PC-3 (cell line): ENCODE measurements at places on chromosomes 2 and 18.

DNA sequence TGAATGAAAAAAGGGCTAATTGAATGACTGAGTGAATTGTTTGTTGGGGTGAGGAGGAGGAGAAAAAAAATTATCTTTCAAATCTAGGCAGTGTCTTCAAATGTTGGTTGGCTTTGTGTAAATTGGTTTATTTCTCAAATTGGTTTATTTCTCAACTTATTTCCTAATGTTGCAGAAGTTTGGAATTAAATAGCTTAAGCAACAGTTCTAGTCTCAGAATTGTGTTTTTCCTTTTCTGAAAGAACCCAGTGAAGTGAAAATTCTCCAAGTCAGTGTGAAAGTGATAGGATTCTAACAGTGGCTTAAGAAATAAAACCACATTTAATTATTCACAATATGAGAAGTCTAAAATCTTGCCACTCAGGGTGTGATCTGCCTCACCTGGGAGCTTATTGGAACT, 54.6 kb upstream of the LYPD6B start:
- DNase-seq = no peak

GRCh38 chr2:109194620-109194937, 65.6 kb downstream of the SH3RF3 start:
- DNase-seq = no peak

DNA sequence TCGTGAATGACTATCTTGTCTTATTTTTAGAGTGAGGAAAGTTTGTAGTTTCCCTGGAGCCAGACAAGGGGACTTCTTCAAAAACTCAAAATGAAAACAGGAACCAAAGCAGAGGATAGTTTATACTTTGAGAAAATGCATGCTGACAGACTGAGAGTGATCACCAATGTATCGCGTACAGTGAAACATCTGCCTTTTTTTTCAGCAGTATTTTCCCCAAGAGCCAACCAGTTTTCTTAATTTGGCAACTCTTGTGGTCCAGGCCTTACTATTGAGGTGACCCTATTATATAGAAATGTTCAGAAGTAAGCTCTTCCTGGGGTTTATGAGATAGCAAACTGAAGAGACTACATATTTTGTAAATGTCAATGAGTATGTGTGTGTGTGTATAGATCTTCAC, 153.7 kb upstream of the VRK2 start:
- DNase-seq = no peak

DNA sequence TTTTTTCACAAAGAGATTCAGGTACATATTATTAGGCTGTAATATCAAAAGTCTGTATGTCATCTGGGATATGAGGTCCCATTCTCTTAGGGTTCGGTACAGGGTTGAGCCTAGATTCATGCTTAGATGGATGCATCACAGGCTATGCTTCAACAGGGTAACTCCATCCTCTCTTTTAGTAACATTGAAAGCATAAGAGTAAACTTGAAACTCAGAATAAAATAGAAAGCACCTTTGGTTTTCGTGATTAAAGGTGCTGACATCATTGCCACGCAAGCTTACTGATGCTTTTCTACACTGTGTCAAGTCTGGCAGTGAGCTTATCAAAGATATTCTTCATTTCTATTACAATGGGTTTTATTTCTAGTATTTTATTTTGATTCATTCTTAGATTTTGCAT, 419.1 kb upstream of the DSEL start:
- no peak for DNase-seq

GRCh38 chr2:11031876-11032275, 120.1 kb downstream of the KCNF1 start:
- no peak for DNase-seq

- DNase-seq = no peak
Measured at GRCh38 chr2:231177156-231178025, 21.0 kb upstream of the ARMC9 start.

DNA sequence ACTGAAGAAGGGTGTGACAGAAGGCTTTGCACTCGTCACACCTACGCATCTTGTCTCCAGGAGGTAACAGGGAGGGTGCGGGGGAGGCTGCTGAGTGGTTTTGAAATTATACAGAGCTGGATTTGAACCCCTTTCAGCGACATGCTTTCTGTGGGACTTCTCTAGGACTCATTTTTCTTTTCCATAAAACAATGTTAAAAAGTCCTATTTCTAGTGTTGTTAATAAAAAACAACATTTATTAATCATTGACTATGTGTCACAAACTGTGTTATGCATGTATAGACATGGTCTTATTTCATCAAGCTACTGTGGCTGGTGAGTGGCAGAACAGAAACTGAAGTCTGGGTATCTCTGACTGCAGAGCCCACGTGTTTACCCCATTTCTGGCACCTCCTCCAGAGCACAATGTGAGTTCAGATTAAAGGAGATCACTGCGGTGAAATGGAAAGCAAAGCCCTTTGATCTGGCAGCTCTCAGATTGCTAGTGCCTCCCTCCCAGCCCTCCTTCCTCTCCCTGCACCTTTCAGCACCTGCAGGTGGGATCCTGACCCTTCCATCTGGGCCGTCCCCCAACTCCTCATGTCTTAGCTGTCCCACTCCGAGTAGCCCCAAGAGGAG, 315.5 kb upstream of the MYT1L start:
- DNase-seq = no peak

GRCh38 chr18:39675906-39676305, 2110.3 kb upstream of the CELF4 start:
- DNase-seq = no peak

- DNase-seq = no peak
Measured at GRCh38 chr2:96730212-96730611, 9.7 kb downstream of the LMAN2L start.

GRCh38 chr18:60202708-60203107, 169.9 kb downstream of the MC4R start:
- no peak for DNase-seq

DNA sequence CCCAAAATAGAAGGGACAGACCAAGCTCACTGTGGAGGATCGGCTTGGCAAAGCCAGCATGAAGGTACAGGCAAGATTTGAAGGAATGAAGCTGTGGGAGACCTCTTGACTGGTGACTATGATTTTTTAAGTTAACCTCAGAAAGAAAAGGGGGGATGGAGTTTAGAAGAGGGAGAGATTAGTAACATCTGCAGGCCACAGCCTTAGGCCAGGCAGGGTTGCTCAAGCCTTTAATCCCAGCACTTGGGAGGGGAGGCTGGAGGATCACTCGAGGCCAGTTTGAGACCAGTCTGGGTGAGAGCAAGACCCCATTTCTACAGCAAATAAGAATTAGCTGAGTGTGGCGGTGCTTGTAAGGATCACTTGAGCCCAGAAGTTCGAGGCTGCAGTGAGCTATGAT, 46.6 kb downstream of the ZNF532 start:
- no peak for DNase-seq

DNA sequence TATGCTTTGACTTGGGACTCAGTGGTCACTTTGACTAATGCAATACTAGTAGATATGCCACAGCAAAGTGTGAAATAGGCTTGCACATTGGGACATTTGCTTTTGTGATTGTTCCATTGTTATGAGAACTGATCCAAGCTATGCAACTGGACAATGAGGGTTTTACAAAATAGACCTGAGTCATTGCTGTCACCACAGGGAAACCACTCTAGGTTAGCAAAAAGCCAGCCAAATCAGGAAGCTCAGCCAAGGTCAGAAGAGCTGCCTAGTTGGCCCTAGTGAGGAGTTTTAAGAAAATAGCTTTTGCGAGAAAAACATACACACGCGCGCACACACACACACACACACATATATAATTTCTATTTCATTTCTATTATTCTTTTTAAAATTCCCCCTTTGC, 452.4 kb upstream of the CDH7 start:
- DNase-seq = no peak
